ENCODE measurements at places on chromosomes 2 and 18.

DNA sequence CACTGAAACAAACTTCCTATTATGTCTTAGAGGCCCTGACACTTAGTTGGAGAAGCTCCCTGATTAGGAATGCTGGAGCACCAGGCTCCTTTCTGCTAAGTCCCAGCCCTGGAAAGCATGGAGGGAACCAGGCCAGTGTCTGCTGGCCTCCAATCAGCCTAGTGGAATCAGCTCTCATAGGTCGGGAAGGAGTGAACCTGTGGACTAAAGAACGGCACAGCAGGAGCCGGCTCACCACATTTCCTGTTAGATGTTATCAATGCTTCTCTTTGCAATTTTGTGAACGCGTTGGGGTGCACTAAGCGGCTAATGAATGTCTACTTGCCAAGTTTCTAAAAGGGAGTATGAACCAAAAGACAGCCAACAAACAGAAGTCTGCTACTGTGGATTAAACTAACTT, 296.6 kb downstream of the NAPG start:
- no peak for DNase-seq

DNA sequence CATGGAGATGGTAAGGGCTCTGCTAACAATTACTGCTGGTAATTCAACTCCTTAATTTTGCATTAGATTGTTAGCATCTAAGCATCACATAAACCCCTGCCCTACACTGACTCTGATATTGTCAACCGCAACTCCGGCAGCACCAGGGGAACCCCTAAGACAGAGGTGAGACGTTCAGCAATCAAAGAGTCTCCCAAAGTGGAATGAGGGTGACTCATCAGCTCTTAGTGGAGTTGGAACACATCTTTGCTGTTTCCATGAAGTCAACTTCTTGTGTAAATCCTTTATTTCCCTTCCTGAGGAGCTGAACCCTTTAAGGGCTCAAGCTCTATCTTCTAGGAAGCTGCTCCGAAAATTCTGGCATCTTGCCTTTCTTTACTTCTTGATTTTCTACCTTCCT, 52.1 kb downstream of the ABCG8 start:
- DNase-seq: no peak

- no peak for DNase-seq
Measured at GRCh38 chr2:31983762-31984467, 26.9 kb downstream of the MEMO1 start.

- no peak for DNase-seq
Measured at GRCh38 chr2:15757820-15758586, 166.3 kb downstream of the DDX1 start.

GRCh38 chr2:190977505-190977904, 36.5 kb downstream of the STAT1 start:
- no peak for DNase-seq

DNA sequence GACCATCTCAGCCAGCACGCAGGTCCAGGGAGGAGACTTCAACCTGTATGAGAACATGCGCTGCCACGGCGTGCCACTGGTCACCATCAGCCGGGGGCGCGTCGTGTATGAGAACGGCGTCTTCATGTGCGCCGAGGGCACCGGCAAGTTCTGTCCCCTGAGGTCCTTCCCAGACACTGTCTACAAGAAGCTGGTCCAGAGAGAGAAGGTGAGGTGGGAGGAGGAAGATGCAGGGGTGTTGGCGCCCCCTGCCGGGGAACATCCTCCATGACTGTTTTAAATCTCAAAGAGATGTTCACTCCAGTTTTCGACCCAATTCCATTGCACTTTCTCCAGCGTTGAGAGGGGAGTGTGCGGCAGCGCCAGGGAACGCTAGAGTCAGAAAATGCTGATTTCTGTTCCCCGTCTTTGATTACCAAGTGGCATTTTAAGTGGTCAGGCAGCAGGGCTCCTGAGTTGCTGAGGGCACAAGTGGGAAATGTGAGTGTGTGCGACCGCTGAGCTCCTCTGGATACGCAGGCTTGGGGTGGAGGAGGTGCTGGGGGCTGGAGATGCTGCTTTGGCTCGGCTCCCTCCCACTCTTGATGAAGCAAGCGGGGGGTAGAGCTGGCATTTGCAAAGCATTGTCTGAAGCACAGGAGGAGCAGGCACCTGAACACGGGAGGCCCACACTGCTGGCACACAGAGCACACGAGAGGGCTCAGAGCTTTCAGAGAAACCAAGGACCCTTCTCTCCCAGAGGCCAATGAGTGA, 27.7 kb upstream of the MAPRE3 start:
- peak; percentile 54 for DNase-seq

GRCh38 chr2:101231240-101231639, 21.4 kb upstream of the CNOT11 start:
- DNase-seq: no peak

GRCh38 chr2:238173692-238174091, 14.9 kb downstream of the ERFE start:
- no peak for DNase-seq

DNA sequence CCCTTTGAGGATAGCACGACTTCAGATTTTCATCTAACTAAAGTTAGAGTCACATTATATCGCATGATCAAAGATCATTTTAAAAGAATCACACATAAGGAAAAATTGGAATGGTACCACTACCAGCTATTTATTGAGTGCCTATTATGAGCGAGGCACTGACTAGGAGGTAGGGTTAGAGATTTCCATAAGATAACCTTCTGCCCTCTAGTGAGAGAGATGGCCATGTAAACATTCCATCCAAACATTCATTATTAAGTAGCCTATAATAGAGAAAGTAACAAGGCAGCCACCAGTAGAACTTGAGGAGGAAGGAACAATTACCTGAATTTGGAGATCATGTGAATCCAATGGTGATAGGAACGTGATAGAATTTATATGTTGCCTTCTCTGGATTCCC, 25.4 kb upstream of the GLS start:
- no peak for DNase-seq

DNA sequence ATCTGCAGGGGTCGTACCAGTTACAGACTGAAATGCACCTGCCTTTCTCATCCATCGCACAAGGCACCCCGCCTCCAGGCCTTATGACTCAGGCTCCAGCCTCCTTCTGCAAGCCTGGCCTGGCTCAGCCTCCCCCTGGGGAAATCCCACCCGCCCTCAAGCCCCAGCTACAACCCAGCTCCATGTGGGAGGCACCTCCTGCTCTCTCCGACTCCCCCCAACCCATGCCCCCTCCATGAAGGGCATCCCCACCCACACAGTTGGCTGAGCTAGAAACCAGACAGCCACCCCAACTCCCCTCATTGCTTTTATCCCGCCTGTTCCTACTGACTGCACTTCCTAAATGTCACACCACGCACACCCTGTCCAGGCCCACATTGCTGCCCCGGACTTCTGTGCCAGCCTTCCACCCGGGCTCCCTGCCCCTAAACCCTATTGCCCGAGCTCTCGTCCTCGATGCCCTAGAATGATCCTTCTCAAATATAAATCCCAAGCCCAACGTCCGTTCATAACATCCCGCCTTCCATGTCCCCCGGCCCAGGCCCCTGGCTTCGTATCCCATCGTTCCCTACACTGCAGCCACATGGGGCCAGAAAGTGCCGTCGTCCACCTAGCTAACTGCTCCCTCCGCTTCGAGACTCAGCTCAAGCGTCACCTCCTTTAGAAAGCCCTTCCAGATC, 9.9 kb downstream of the DNMT3A start:
- DNase-seq: peak; percentile 50

DNA sequence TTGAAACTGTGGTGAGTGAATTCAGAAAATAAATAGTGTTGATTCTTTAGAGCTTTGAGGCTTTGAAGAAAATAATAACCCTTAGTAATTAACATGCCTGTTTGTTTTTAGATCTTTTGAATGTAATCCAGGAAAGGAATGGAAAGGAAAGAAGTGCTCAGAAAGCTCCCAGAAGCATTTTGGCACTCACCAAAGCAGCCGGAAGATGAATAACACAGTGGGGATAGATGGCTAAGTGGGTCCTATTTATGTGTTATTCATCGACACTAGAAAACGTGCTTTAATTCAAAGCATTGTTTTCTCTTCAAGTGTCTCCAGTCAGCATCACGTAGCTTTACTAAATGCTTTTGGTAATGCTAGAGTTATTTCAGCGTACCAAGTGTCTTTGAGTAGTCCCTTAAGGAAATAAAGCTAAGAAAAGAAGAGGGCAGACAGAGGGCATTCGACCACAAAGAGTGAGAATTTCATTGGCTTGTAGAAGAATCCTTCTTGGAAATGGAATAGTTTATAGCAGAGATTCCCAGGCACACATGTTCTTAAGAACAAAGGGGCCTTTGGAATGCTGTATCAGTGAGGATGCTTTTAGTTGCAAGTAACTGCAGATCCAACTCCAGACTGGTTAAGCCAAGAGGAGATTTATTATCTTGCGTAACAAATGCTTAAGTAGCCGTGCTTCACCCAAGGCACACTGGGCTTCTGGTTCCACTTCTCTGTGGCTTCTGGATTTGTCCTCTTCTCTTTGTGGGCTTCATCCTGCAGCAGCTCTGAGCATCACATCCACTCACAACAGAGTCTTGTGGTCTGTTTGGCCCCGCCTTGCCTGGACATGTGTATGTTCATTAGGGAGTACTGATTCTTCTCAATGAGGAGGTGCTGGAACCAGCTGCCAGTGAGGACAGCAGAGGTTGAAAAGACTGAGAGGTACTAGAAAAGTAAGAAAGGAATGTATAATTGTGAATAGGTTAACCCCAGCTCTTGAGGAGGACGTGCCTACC, 63.6 kb upstream of the LTBP1 start:
- no peak for DNase-seq
